ENCODE measurements at places on chromosomes 16 and 17.

- DNase-seq, result no peak
Observed at GRCh38 chr17:79515110-79515509, 95.7 kb downstream of the RBFOX3 start.

GRCh38 chr17:79395545-79395944, 215.3 kb downstream of the RBFOX3 start:
- DNase-seq, result no peak

DNA sequence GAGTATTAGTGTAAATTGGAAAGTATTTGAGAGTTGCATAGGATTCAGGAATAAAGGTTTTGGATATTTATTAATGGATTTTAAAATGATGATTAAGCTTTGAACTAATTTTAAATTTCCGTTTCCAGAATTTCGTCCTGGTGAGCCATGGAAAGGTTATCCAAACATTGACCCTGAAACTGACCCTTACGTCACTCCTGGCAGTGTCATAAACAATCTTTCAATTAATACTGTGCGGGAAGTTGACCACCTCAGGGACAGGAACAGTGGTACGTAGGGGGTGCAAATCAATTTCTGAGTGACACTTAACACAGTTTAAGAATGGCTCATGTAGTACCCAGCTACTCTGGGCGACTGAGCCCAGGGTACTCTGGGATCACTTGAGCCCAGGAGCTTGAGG, 29.1 kb upstream of the SLC5A11 start:
- DNase-seq, result no peak

DNA sequence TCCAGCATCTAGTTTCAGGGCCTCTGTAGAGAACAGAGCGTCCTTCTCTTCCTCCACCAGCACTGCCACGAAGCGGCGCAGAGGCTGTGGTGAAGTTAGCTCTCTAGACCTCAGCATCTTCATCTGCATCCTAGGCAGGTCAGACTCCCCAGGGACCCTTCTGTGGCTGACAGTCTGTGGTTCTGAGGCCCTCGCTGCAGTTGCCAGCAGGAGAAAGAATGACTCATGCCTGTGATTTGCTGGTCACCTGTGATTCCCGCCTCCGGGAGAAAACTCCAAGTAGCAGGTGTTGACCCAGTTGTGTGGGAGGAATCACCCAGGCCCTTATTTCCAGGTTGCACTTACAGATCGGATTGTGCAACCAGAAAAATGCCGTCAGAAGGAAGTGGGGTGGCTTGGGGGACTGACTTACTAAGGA, 117.3 kb upstream of the CACNG5 start:
- DNase-seq, result no peak

- DNase-seq, result peak; percentile 37
Observed at GRCh38 chr17:81890447-81891302, 711 bp downstream of the ALYREF start.

DNA sequence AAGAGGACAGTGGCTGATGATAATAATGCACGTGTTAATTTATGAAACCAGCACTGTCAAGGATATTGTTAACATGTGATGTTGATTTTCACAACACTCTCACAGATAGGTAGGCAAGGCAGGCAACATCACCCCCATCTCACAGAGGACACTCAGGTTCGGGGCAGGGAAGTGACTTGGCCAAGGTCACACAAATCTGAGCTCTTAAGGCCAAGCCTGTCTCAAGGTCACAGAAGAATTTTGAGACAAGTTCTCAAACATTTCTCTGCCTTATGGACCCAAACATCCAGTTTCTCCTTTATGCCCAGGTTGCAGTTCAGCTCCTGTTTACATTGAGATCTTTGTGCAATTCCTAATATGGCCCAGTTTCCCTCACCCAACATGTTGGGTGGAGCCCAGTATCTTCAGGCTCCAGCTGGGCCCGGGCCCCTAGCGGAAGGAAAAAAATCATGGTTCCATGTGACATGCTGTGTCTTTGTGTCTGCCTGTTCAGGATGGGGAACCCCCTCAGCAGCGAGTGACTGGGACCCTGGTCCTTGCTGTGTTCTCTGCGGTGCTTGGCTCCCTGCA, 1.3 kb downstream of the SLC2A4 start:
- peak; percentile 90 for DNase-seq
